ENCODE measurements at places on chromosomes 13 and 19.

- DNase-seq, result no peak
Observed at GRCh38 chr19:45753548-45753947, 15.5 kb downstream of the SIX5 start.

DNA sequence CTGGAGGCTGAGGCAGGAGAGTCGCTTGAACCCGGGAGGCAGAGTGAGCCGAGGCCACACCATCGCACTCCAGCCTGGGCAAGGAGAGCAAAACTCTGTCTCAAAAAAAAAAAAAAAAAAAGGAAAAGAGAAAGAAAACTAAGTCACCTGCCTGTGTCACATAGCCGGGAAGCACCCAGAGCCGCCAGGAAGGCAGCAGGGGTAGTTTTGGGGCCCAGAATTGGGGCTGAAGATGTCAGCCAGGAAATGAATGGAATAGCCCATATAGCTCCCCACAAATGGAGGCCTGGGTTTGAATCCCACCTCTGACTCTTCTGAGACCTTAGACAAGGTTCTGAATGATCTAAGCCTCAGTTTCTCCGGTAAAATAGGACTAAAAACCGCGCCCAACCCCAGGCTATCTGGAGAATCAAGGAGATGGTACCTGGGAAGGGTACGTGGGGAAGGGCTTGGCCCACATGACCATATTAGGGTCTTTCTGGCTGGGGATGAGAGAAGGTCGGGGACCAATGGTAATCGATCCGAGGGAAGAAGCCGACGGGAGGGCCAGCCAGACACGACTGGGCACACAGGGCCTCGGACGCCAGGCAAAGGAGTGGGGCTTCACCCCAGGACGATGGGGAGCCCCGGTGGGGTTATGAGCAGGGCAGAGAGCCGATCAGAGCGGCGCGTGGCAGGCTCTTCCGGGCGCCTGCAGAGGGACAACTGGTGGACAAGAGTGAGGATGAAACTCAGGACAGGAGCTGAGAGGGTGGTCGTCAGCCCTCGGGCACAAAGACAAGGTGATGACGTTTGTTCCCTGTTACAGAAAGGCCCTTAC lies 14.4 kb downstream of the CCDC124 start:
- no peak for DNase-seq

DNA sequence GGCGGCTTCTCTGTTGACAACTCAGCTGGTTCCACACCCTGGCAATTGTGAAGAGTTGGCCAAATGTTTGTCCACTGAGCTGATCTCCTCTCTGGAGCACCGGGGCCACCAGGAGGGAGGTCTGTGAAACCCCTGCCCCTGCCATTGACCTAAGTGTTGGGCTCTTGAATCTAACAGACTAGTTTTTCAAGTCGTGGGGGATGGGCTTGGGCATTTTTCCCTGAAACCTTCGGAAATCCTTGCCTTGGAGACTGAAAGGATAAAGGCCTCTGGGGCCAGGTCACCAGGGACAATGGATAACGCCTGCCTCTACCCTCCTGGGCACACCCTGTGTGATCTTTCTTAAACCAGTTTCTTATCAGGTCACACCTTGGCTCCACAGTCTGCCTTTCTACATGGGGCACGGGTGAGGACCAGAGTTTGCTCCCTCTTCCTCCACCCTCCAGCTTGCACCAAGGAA lies 881 bp downstream of the GEMIN7 start:
- DNase-seq, result no peak

- DNase-seq, result no peak
Observed at GRCh38 chr19:13997631-13997962, 8.5 kb downstream of the RFX1 start.

- no peak for DNase-seq
Observed at GRCh38 chr19:13506471-13506820, at the start of gene CACNA1A. Gene CACNA1A, minus strand, starts transcription at chr19:13506479. Its CDS starts 255 bp downstream, at chr19:13506224.

DNA sequence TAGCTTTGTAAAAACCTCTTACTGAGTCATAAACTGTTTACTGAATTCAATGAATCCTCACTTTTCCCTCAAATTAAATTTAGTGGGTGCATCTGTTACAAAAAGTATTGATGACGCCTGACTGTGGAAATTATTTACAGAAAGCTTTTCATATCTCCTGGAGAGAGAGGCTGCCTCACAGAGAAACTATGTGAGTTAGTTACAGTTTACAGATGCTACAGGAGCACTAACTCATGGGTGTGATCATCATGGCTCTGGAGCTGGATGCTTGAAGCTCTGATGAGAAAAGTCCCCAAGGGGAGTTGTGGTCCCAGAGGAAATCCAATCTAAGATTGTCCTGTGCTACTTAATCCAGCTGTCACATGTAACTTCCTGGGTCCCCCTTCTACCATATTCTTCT lies 590.8 kb downstream of the LMO7 start:
- DNase-seq, result no peak
